NCI-H524 (cell line): ENCODE measurements at places on chromosomes 4 and X.

DNA sequence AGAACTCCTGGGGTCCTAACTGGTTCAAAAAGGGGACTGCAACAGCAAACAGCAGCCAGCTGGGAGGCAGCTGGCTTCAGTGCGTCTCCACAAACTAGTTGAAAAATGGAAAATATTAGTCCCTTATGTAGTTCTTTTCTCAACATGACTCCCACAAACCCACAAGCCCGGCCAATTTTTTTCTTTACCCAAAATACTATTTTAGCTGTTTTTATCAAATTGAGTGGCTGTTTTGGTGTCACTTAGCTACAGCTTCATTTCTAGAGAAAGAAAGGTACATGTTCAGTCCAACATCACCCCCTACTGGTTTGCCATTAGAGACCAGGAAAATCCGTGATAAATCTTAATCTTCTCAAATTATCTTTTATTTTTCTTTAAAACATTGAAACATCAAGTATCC, 97.2 kb downstream of the GUCY2F start:
- peak; percentile 44 for DNase-seq

- no peak for DNase-seq
These were observed 155.1 kb downstream of the ANXA5 start for GRCh38 chr4:121541696-121542095.

- DNase-seq, result no peak
These were observed 287.1 kb upstream of the ADGRL3 start for GRCh38 chr4:60913002-60913401.

DNA sequence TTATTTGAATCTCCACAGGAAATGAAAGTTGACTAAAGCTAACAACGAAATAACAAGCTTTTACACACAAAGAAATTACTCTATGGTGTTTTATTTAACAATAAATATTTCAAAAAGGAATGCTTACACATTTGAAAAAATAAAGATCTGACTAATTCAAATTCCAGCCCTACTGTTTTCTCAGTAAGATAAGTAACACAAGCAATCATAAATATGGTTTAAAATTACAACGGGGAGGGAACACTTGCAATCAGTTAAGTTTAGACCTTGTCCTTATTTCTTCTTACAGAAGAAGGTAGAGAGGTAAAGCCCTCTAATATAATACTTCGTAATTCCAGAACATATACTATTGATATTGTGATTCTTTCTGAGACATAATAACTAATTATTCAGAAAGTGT, 158.5 kb downstream of the DHX15 start:
- no peak for DNase-seq

DNA sequence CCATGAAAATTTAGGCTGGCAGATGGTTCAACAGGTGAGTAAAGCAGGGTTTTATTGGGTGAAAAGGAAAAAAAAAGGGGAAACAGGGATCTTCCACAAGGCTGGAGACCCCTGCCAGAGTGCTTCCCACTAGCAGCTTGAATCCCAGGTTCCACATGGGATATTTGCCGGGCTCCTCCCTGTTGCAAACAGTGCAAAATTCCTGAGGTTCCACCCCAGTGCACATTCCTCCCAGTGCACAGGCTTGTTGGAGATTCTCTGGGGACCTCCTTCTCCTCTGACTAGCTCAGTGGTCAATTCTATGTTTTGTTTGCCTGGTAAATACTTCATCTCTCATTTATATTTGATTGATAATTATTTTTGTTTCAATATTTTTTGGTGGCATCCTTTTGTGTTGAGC, 66.4 kb upstream of the UGT2B15 start:
- no peak for DNase-seq

GRCh38 chr4:96312046-96312685, 472.3 kb downstream of the PDHA2 start:
- DNase-seq, result no peak

GRCh38 chr4:20273793-20274192, 22.1 kb downstream of the SLIT2 start:
- DNase-seq, result no peak

GRCh38 chr4:23036503-23036902, 343.8 kb downstream of the GBA3 start:
- no peak for DNase-seq

GRCh38 chr4:99356992-99357391, 4.4 kb upstream of the ADH1C start:
- DNase-seq, result no peak

- DNase-seq, result no peak
These were observed 29.5 kb downstream of the DMP1 start for GRCh38 chr4:87679449-87680169.

DNA sequence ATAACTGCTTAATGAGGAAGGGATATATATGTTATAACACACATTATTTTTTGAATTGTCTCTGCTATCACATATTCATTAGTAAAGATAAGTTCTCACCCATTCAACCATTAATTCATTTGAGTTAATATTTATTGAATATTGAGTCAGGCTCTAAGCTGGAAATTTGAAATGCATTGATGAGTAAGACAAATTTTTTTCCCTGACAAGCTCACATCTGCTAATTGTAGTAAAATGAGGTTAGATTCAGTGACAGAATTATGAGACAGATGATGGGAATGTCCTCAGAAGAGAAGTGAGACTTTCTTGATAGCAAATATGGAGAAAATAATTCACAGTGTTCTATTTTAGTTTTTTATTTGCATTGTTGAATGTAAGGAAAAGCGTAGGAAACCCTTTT, 194.3 kb downstream of the SLC4A4 start:
- DNase-seq, result no peak

- DNase-seq, result no peak
These were observed 292.1 kb downstream of the STIM2 start for GRCh38 chr4:27152703-27153102.

DNA sequence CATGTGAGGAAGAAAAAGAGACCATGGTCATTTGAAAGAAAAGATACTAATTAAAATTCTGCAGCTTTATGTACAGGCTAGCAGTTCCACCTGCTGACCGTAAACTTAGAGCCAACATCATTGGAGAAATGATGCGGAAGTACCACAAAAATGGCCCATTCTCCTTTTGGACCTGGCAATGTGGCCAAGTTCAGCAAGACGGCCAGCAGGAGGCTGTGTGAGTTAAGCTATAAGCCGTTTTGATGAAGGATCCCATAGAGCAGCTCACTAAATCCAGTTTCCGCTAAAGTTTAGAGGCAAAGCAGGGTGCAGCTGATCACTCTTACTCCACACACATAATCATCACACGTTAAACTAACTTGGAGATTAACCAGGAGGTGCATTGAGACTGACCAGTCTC, 133.8 kb downstream of the LDB2 start:
- no peak for DNase-seq

GRCh38 chr4:183335369-183335940, 13.2 kb upstream of the CLDN24 start:
- no peak for DNase-seq

DNA sequence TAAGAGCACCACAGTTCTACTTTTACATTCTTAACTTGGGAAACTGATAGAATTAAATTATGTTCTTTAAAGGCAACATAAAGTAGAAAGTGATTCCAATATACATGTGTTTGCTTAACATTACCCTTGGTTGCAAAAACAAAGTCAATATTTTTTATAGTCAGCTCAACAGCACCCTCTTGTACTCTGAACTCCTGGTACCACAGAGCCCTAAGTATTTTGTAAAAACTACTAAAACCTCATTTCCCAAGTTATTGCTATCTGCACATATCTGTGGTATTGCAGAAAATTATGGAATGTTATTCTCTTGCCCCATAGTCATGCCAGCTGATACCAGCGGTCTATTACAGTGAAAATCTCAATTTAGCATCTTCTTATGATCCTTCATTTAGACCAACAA, 2.9 kb downstream of the KIF4A start:
- DNase-seq, result no peak

- DNase-seq, result no peak
These were observed 50.8 kb upstream of the SLC16A2 start for GRCh38 chrX:74370487-74370886.
